ENCODE measurements at places on chromosomes 16 and 17. TPM values are rescaled to one million over a fixed set of nuclear protein-coding genes. Genes with fewer than 3 reads are reported as not detected.

EVI2A gene
- total RNA-seq: 25.1 TPM

CCL17 gene
- 11.0 TPM for total RNA-seq

GRAP gene
- total RNA-seq: 5.7 TPM

DNA sequence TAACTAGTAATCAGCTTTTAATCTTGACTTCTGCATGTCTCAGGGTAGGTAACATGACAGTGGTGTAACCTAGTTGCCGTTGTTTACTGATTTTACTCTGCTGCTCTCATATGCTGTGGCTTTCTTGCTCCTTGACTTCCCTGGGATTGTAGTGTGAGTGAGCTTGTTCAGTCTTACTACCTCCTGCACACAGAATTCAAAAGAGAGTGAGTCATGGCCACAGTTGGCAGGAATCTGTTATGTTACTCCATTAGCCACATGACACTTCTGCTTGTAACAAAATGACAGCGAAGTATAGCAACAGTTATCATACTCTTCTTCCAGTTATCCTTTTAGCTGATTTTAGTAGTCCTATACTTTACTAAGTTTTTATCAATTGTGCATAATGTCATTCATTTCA is 18.8 kb downstream of the TNRC6A start:
- DNase-seq: no peak

DNA sequence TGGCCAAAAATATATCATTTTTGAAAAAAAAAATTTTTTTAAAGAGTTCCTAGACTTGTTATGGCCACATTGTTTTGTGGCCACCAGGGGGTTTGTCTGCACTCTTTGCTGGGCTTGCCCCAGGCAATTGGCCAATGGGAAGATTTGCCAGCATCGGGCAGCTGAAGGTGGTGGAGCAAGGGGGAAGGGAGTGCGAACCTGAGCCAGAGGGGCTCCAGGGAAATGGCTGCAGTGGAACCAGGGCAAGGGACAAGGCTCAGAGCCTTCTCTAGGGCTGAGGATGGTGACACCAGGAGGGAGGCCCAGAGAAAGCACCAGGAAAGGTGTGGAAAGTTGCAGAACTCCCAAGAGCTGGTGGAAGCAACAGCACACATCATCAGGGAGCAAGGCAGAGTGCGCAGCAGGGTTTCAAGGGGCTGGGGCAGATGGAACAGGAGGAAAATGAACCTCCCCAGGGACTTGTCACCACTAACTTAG is 15.5 kb upstream of the CMIP start:
- DNase-seq: no peak

- peak; percentile 52 for DNase-seq
Observed at GRCh38 chr16:1543085-1543896, 9.8 kb downstream of the TMEM204 start.

- peak; percentile 30 for DNase-seq
Observed at GRCh38 chr16:11742093-11742535, 543 bp downstream of the TXNDC11 start.

GRCh38 chr17:55742272-55743102 is 8.4 kb upstream of the PCTP start:
- no peak for DNase-seq

DNA sequence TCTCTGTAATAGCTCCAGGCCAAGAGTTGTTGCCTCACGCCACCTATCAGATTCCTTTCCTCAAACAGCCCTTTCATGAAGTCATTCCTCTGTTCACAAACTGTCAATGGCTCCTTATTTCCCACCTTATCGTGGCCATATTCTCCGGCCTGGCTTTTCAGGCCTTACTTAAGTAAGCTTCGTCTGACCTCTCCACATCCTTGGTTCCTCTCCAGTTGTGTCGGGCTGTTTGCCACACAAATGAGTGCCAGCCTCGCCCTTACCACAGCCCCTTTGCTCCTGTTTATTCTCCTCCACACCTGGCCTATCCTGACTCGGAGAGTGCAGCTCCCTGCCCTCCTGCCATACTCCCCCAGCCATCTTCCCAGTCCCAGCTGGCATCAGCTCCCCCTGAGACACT is 2.0 kb downstream of the TP53I13 start:
- DNase-seq: no peak

GRCh38 chr17:49519781-49520180 is 24.7 kb downstream of the NGFR start:
- DNase-seq: no peak

- no peak for DNase-seq
Observed at GRCh38 chr17:32783602-32784001, 93.3 kb downstream of the MYO1D start.

- no peak for DNase-seq
Observed at GRCh38 chr17:47994724-47995123, 23.8 kb downstream of the CDK5RAP3 start.

DNA sequence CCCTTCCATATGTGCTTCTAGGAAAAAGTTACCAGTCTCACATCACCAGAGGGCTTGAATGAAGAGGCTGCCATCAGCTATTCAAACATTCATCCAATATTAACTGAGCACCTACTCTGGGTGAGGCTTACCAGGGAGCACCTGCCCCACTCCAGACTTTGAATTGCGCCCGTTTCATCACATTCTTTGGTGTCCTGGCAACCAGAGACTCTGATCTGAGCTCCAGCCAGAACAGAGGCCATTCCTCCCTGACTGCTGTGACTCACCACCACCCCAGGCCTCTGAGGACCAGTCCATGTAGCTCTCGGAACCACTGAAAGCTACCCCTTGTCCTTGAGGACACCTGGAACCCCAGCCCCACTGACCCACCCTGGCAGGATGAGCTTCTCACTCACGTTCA is at the start of gene C16orf96:
C16orf96 (plus strand) TSS at position 229 of the 400 bp plus-strand sequence; CDS start at position 379, 150 bp downstream.
- DNase-seq: no peak

- no peak for DNase-seq
Observed at GRCh38 chr16:26186091-26186615, 494.4 kb downstream of the HS3ST4 start.

- peak; percentile 50 for DNase-seq
Observed at GRCh38 chr17:39757931-39758873, 20.5 kb downstream of the GRB7 start.

- DNase-seq: no peak
Observed at GRCh38 chr17:57918017-57918895, 37.0 kb downstream of the CUEDC1 start.

GRCh38 chr17:1847191-1847590 is 17.4 kb downstream of the RPA1 start:
- no peak for DNase-seq

DNA sequence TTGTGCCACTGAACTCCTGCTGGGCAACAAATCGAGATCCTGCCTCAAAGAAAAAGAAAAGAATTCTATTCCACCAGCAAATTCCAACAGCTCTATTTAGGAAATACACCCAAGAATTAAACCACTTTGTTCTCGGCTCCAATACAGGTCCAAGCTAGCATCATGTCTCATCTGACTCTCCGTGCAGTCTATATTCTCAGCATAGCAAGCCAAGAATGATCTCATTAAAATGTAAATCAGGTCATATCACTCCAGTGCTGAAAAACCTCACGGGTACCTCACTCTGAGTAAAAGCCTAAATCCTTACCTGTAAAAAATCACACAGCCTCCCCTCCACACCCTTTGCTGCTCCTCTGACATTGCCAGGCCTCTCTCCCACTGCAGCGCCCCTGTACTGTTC is 23.9 kb downstream of the UBE2G1 start:
- no peak for DNase-seq

DNA sequence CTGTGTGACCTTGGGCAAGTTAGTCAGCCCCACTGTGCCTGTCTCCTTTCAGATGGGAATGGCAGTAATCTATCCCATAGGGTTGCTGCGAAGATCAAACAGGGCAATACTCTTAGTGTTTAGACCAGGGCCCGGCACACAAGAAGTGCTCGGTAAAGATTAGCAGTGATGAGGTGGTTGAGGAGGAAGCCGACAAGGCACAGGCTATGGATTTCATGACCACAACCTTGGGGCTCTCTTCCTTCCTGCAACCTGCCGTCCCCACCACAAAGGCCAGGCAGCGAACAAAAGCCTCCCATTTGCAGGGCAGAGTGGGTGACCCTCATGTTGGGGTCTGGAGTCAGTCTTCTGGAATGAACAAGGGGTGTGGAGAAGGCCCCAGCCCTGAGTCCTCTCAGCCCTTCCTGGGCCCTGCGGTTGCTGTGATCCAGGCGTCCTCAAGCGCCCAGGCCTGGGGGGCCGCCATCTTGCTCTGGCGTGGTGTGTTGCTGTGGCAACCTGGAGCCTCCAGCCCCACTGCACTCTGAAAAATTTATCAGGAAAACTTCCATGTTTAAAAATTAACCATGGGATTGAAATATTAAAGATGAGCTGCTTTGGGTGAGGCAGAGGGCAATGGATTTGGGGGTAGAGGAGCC is 9.8 kb downstream of the ADAM11 start:
- DNase-seq: no peak

- no peak for DNase-seq
Observed at GRCh38 chr17:77489893-77490255, 349.1 kb downstream of the SEC14L1 start.

DNA sequence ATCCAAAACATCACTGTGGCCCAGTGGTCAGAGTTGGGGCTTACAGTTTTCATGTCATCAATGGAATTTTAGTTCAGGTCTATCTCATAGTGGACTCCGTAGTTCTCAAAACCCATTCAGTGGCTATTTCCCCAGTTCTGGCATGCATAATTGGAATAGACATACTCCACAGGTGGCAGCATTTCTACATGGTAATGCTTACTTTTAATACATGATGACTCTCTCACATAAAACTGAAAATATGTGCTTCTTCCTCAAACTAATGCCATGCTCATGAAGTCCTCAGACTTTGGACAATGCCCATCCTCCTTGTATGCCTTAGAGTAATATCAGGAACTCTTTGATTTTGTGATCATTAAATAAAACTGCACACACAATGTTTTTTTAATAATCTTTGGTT is 857.4 kb upstream of the GOT2 start:
- no peak for DNase-seq

DNA sequence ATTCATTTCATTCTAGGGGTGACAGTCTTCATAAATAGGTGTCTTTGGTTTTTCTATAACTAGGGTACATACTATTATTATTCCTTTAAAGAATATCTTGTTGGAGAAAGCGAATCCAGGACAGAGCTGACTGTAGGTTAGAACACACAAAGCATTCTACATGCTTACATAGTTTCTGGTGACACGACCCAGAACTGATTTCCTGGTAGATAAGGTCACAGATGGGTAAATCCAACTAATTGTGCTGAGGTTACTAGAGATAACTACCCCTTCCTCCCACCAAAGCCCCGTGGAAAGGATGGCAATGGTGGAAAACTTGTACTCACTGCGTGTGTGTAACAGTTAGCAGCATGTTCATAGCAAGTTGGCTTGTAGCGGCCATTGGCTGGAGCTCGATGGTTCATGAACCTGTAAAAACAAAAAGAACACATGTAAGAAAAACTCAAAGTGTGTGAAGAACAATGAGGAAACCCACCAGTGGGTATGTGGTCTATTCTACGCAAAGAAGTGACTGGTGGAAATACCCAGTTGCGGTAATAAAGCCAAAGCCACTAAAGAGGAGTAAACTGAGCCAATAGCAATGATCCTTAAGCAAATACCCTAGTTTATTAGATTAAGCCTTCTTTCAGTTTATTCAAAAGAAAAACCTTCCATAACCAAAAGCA is 7.7 kb downstream of the MMD start:
- DNase-seq: no peak

- DNase-seq: no peak
Observed at GRCh38 chr16:21128991-21129390, 21.7 kb downstream of the DNAH3 start.

- no peak for DNase-seq
Observed at GRCh38 chr17:66689221-66689620, 145.7 kb upstream of the CACNG5 start.

DNA sequence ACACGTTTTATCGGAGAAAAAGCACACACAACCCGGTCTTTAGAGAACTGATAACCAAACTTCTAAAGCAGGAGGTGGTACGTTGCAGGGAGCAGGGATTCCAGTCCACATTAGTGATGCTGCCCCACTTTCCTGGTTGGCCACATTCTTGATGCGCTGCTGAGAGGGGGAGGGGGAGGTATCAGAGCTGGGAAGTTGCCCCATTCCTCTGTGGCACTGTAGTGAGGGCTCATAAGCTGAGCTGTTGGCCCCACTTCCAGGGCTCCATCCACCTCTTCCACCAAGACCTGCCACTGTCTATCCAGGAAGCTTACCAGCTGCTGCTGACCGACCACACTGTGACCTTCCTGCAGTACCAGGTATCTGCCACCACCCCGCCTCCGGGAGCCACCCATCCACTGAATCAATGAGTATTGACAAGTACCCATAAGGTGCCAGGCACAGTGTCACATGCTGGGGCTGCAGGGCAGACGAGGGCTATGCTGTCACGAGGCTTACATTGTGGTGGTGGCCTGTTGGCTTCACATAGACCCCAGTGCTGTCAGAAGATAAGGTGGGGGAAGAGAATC is 1.1 kb downstream of the TSEN54 start:
- peak; percentile 21 for DNase-seq

Measured in activated T-cell treated with anti-CD3 and anti-CD28 coated beads, Interleukin-2, amount 50 U/mL, for 4 hours (primary cell).